AML-193 (cell line): ENCODE measurements at places on chromosomes 16 and 17.

DNA sequence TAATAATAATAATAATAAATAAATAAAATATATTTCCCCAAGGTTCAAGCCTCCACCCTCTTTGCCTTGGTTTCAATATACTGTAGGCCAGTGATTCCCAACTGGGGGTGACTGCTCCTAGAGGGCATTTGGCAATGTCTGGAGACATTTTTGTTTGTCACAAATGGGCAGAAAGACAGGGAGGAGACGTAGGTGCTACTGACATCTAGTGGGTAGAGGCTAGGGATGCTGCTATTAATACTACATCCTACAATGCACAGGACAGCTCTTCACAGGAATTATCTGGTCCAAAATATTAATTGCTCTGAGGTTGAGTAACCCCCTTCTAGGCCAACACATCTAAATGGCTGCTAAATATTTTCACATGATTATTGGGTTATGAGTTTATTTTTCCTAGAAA is 12.8 kb upstream of the PRR14 start:
- peak; percentile 69 for DNase-seq

DNA sequence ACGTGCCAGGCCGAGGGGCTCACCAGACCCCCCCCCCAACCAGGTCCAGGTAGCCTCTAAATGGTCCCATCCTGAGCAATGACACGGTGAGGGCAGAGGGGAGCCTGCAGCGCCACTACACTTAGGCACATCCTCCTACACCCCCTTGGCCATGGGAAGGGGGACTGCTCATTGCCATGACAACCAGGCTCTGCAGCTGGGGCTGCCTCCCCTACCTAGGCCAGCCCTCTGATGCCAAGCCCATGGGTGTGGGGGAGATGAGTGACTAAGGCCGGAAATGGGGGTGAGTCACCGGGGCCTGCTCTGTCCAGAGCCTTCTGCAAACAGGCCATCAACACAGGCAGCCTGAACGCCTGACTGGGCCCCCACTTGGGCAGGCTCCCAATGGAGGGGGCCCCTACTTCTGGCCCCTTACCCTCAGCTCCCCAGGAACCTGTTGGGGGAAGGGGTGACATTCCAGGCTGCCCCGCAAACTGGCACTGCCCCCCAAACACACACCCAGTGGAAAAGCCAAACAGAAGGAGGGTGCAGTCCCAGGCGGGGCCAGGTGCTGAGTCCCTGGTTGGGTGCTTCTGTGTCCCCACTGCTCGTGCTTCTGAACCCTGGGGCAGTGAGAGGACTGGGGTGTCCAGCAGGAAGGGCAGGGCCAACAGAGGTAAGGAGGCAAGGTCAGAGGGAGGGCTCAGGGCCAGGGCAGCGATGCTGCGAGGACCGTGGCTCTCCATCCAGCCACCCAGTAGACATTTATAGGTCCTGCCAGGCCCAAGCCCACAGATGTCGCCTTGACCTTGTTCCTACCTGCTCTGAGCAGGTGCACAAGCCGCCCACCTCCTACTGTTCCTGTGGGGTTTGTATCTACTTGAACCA is 8.2 kb downstream of the PLCD3 start:
- peak; percentile 78 for DNase-seq

DNA sequence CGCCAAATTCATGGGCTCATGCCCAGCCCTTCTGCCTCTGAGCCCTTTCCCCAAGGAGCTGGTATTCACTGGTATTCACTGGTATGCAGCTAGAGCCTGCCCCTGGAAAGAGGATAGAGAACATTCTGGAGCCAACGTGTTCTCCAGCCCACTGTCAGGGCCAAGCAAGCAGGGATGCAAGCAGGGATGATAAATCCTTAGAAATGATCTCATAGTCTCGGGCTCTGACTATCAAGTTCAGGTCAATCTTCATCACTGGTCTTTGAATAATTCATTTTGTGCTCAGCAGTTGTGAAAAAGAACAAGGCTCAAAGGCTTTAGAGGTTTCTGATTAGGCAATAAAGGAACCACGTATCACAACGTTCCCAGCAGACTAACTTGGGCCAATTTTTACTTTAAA is 57.3 kb downstream of the CACNG5 start:
- no peak for DNase-seq

GRCh38 chr16:86229283-86229682 is 281.0 kb upstream of the FOXF1 start:
- DNase-seq = no peak

- DNase-seq = peak; percentile 61
These were observed 3.6 kb upstream of the ZNF652 start for GRCh38 chr17:49365667-49366066.

DNA sequence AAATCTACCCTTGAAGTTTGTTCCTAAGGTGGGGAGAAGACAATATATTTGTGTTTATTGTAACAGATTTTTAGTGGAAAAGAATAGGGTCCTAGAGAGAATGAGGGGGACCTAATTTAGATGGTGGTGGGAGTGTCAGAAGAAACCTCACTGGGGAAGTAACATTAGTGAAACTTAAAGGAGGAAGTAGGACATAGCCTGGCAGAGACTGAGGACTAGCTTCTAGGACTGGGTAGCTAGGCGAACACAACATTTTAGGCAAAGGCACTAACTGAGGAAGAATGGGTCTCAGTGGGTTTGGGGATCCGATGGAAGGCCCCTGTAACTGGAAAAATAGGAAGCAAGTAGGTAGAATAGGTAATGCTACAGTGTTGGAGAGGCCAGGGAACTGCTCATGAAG is 4.2 kb upstream of the ARL2BP start:
- peak; percentile 35 for DNase-seq

DNA sequence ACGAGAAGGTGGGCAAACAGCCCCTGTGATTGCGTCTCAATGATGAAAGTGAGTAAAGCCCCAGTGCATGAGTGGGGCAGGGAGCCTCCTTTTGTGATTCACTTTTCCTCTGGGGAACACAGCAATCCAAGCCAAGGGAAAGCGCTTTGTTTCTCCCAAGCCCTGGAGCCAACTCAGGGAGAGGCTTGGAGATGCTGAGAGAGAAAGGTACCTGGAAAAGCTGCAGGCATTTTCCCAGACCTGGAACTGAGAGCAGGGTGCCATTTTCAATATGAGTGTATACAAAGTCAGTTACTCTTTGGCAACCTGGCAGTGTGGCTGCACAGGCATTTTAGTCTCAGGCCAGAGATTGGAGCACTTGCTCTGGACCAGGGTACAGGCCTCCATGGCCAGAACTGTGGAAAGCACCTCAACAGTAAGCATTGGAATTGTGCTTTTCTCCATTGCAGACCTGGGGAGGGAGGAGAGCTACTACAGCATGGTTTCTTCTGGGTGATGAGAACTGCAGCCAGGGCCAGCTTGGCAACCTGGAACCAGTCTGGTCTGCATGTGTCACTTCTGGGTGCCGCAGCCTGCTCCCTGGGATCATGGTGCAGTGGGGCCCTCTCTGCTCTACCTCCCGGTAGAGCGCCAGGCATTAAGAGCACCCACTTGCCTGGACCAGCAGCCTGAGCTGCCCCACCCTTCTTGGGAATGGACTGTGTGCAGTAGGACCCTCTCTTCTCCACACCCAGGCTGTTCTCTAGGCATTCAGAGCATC is 89.0 kb upstream of the CDH5 start:
- DNase-seq = no peak

- no peak for DNase-seq
These were observed 8.4 kb upstream of the SLC6A2 start for GRCh38 chr16:55647343-55647742.

GRCh38 chr16:16960785-16961184 is 510.0 kb downstream of the XYLT1 start:
- no peak for DNase-seq

- no peak for DNase-seq
These were observed 3.0 kb downstream of the OTOA start for GRCh38 chr16:21666772-21667171.

DNA sequence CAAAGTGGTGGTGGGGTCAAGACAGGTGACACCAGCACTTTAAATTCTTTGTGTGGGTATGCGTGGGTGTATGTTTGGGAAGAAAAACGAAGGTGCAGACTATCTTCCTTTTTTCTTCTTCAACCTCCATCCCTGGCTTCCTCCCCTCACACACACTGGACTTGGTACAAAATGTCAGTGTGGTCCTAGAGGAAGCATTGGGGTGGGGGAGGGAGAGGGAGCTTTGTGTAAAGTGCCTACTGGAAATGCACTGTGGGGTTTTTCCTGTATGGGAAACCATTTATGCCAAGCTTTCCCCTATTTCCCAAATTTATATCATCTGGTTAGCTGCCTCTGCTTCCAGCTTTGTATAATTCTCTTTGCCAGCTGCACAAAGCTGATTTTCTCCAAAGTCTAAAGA is 44.4 kb downstream of the SLFN12L start:
- no peak for DNase-seq

DNA sequence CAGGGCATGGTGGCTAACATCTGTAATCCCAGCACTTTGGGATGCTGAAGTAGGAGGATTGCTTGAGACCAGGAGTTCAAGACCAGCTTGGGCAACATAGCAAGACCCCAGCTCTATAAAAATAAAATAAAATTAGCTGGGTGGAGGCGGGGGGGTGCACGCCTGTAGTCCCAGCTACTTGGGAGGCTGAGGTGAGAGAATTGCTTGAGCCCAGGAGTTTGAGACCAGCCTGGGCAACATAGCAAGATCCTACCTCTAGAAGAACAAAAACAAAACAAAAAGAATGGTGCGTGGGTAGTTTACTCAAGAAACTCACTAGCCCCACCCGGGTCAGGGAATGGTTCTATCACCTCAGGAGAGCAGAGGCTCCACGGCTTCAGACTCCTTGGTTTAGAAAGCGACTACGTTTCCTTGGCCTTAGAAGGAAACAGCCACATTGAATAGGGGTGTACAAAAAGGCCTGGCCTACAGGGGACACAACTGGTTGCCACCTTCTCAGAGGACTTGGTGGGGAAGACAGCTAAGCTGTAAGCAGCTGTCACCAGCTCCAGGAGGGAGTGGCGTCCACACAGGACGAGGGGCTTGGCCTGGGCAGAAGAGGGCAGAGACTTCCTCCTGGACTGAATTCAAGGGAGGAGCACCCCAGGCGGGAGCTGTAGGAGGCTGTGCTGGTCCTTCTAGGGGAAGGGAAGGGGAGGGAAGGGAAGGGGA is 716 bp downstream of the TK1 start:
- peak; percentile 68 for DNase-seq

DNA sequence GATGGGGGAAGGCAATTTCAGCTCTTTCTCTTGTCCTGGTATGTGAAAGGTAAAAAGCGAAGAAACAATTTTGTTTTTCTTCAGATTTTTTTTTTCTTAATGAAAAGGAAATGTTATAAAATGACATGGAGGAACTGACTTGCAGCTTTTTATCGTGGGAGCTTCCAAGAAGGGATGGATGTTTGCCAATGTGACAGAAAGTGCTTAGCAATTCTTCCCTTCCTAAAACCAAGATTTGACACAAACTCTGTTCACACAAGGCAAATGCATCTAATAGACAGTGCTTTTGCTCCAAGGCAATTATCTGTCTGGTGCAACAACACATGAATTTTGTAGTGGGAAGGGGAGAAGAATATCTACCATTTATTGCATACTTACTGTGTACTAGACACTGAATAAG is 988.5 kb downstream of the CDH11 start:
- DNase-seq = no peak

DNA sequence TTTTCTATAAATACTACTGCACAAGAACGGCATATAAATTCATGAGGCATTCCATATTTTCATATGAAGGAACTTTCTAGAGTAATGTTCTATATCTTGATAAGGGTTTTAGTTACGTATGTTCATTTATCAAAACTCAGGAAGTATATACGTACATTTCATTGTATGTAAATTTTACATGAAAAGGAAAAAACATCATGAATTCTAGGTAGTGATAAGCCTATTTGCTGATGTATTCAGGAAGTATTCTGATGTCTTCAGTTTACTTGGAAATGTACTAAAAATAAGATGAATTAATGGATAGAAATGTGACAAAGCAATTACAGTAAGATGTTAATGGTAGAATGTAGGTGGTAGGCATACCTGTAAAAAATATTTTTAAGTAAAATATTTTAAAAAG is 4.7 kb downstream of the DGKE start:
- DNase-seq = no peak

DNA sequence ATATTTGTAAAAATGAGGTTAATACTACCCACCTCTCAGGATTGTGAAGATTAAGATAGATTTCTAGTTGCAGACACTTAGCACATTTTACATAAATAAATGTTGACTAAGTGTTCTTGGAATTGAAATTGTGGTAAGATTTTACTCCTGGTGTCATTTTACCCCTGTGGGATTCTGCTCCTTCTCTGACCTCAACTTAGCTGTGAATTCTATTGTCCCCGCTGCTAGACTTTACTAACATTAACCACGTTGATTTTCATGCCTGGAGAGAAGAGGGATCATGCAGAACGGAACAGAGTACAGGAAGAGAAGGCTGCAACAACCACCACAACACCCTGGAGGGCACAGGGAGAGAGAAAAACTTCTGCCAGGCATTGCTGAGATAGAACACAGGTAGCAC is 2.1 kb upstream of the TOM1L1 start:
- DNase-seq = no peak

GRCh38 chr17:62794666-62794971 is 13.5 kb downstream of the MARCHF10 start:
- no peak for DNase-seq

DNA sequence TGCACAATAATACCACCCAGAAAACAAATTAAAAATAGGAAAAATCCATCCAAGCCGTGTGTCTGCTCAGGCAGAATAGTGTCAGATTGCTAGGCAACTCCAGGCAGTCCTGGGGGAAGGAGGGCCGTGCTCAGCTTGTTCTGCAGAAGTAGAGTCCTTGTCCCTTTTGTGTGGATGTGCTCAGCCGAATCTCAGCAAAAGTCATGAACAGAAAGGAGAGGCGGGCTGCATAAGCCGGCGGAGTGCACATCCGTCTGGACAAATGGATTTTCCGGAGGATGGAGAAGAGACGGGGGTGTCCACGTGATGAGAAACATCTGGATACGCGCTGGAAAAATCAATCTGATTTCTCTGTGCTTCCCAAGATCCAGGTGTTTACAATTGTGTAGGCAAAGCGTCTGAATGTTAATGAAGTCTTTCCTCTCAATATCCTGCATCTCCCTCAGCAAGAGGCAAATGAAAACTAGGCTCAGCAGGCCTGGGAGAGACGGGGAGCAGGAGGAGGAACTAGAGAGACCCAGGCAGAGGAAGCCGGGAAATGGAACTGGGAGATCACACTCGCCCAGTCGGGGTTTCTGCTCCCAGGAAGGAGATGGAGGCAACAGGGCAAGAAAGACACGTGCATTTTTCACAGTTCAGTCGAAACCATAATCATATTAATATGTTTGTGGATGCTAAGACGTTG is 7.7 kb upstream of the RBFOX3 start:
- DNase-seq = no peak

- DNase-seq = no peak
These were observed 381.5 kb upstream of the PSMD7 start for GRCh38 chr16:73915140-73915539.
